T follicular helper cell (primary cell): ENCODE measurements at places on chromosomes 12 and 14.

DNA sequence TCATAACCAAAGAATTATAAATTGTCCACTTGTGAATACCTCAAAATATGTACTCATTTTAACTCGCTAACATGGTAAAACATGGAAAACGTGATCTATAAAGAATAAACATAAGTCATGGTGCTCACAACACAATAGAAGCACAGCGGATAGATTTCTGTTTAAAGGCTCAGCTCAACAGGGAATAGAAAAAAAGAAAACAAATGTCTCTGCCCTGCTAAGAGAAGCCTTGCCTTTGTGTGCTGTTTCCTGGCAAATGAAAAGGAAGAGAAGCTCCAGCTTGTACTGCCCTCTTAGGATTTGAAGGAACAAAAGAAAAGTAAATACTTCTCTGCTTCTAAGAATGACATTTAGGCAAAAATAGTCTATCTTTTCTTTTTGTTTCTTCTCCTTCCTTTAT lies 121.0 kb upstream of the KRR1 start:
- no peak for DNase-seq

DNA sequence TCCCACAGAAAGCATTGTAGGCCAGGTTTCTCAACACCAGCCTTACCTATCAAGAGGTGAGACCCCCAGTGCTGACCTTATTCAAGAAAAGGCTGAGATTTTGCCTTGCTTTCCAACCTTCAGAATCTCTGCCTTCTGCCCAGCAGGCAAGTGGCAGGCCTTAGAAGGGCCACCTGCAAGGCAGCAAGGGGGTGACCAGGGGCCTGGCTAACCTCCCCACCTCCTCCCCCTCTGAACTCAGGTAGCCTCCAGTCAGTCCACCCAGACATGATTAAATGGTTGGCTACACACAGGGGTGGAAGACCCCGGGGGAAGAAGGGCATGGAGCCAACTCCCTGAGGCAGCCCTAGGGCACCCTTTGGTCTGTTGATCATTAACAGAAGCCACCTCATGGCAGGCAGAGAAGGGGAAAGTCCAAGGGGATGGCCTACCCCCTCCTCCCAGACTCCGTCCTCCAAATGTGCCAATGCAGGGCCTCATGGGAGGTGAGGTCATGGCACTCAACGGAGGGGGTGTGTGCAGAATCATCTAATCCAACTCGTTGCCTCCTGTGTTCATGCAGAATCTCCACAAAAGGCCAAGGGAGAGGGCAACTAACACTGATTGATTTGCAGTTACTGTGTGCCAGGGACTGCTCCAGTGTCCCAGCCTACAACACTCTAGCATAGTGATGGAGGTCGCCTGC lies 8.5 kb downstream of the ZFP36L1 start:
- no peak for DNase-seq

DNA sequence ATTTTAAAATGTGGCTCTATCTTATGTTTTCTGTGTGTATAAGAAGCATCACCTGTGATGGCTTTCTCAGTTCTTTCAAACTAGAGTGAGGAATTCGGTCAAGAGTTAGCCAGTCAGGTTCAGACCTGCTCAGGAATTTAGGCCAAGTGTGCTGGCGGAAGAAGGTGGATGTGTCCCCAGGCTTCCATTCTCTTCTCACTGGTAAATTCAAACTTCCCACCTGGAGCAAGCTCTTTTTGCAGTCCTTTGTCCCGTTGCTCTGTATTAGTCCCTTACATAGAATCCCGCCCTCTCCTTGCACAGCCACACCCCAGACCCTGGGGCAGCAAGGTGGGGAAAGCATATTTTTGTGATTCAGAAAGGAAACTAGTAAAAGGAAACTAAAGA lies 124.7 kb upstream of the PWP1 start:
- DNase-seq, result no peak

DNA sequence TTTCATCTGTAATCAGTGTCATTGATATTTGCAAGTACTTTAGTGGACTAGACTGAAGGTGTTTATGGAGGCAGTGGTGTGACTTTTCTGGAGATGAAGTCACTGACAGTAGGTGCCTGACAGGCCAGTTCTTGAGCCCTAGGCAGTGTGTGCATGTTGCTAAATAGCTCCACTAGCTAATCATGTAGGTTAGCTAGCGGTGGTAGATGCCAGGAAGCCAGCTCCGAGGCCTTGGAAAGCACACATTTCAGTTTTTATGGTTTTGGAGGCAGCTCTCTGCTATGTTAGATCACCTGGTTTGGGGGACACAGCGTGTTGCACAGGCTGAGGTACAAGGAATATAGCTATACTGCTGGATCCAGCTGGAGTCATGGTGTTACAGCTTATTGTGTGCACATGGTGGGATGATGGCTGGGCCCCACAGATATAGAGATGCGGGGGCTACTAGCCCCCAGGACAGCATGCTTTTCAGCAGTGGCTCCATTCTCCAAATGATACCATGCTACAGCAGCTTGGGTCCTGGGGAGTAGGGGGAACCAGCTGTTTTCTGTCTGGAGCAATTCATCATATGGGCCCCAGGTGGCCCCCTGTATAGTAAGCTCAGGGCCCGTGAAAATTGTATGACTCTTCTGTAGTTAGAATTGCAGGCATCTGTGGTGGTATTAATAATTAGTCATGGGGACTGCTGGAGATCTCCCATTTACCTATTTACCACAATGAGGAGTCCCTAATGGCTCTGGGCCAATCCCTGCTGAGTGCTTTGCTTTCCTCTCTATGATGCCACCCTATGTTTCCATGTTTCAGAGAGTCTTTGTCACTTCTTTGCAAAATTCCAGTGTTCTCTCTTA lies 367.2 kb upstream of the LMO3 start:
- no peak for DNase-seq

DNA sequence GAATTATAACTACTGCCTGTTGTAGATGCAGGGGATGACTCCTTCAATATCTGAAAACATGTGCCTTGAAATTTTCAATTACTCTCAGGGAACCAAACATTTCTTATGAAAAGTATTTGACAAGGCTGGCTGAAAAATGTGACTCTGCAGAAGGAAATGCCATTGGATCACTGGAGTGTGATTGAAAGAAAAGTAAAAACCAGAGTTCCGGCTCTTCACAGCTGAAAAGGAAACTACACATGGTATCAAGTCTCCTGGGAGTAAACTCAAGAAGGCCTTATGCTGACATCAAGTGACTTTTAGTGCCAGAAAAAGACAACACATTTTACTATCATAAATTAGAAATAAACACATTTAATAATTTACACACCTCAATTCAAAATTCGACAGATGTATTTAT lies 693.0 kb downstream of the LRFN5 start:
- no peak for DNase-seq

GRCh38 chr12:121925358-121925695 lies 6.9 kb downstream of the CFAP251 start:
- DNase-seq, result no peak

DNA sequence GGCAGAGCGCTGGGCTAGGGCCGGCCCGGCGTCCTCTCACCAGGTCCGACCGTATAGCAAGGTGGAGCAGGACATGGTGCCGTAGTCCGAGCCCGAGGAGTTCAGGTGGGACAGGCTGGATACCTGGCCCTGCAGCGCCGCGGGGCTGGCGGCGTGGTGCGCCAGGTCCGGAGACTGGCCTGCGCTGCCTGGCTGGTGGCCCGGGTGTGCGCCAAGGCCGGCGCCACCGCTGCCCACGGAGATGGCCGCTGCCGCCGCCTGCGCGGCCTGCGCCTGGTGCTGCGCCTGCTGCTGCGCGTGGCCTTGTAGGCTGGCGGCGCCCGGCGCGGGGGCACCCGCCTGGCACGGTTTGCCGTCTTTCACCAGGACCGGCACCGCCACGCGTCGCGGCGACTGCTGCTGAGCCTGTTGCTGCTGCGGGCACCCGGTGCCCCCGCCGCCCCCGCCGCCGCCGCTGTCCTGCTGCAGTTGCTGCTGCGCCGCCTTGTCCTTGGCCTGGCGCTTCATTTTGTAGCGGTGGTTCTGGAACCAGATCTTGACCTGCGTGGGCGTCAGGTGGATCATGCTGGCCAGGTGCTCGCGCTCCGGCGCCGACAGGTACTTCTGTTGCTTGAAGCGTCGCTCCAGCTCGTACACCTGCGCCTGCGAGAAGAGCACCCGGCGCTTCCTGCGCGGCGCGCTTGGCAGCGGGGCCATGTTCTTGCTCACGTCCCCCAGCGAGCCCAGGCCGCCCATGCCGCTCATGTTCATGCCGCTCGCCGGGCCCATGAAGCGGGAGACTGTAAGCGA lies 2.6 kb downstream of the NKX2-1 start:
- no peak for DNase-seq

DNA sequence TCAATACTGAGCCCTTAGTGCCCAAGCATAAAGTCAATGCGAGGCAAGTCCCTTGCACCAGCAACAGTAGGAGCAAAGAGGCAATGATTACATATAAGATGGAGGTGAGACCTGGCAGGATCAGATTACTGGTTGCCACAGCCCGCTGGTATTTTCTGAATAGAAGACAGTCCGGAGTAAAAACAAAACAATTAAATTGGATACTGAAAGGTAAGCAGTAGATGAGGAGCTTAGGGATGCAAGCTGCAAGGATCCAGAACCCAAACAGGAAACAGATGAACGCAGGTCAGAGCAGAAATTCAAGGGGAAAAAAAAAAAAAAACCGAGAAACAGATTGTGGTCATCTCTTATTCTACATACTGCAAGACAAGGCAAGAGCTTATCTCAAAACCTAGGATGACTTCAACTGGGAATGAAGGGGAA lies 119.6 kb downstream of the MED13L start:
- DNase-seq, result no peak

GRCh38 chr12:23450810-23451209 lies 498.7 kb downstream of the SOX5 start:
- DNase-seq, result no peak

DNA sequence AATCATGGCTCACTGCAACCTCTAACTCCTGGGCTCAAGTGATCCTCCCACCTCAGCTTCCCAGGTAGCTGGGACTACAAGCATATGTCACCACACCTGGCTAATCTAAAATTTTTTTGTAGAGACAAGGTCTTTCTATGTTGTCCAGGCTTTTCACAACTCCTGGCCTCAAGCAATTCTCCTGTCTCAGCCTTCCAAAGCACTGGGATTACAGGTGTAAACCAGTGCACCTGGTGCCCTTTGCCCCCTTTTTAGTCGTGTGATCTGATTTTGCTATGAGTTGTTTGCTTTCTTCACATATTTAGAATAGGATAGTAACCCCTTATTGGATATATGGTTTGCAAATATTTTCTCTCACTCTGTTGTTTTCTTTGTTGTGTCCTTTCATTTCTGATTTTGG lies 1.7 kb upstream of the RAD52 start:
- DNase-seq, result no peak

GRCh38 chr14:96538990-96539317 lies 36.8 kb downstream of the PAPOLA start:
- no peak for DNase-seq

- DNase-seq, result no peak
Measured at GRCh38 chr12:48311313-48311712, 39.4 kb downstream of the ZNF641 start.

- no peak for DNase-seq
Measured at GRCh38 chr14:65035049-65035448, 48.4 kb downstream of the FNTB start.
